Activated CD8-positive, alpha-beta memory T cell treated with anti-CD3 and anti-CD28 coated beads, Interleukin-2, amount 10 ng/mL, durations not matched to agents 7 days and 5 days (primary cell): ENCODE measurements at places on chromosomes 11 and 22.

GRCh38 chr11:95589893-95590612 lies 199.5 kb downstream of the FAM76B start:
- DNase-seq = no peak
- no peaks in the 10 kb centered on the region for H3K27me3 ChIP-seq
- H3K4me3 ChIP-seq = no peak overlapping the region
- H3K27ac ChIP-seq = no peak overlapping the region
- H3K4me1 ChIP-seq = peaks cover 6% of the 10 kb centered on the region

DNA sequence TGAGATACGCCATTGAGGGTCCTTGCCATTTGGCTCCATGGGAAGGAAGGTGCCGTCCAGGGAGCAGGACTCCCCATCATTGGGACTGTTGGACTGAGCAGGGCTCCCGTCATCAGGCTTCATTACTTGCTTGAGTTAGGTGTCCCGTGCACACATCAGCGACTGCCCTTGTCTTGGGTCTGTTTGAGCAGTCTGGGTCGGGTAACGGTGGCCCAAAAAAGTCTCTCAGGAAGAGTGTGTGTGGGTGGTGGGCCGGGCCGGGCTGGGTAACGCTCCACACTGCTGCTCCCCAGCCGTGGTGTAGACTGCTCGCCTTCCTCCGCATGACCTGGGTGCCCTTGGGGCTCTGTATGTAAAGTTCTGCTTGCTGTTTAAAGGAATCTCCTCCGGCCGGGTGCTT lies 293.5 kb downstream of the TBC1D22A start:
- no peak overlapping the region for H3K4me3 ChIP-seq
- H3K27me3 ChIP-seq = no peaks in the 10 kb centered on the region
- H3K27ac ChIP-seq = no peak overlapping the region
- no peak for DNase-seq

DNA sequence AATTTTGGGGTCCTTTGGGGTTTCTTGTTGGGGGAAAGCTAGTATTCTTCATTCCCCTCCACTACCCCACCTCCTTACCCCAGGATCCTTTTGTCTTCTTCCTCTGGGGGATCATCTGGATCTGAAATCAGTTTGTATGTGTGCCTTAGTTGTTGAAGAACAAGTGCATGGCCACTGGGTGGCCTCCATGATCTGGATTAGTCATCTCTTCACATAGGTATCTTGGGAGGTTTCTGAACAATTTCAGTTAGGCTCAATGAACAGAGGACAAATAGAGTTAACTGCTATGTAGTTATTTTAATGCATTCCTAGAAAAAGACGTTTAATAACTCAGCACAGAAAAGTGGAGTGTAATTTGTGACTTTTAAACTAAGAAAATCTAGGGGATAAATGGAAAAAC lies 7.1 kb upstream of the VWA5A start:
- no peaks in the 10 kb centered on the region for H3K36me3 ChIP-seq
- H3K27me3 ChIP-seq = peaks cover 35% of the 10 kb centered on the region
- peaks cover 2% of the 10 kb centered on the region for H3K4me1 ChIP-seq
- DNase-seq = no peak

- H3K27ac ChIP-seq = no peak overlapping the region
- H3K4me3 ChIP-seq = no peak overlapping the region
- no peaks in the 10 kb centered on the region for H3K27me3 ChIP-seq
- H3K36me3 ChIP-seq = peaks cover 9% of the 10 kb centered on the region
- H3K4me1 ChIP-seq = no peaks in the 10 kb centered on the region
Observed at GRCh38 chr11:112247201-112247600, 13.5 kb downstream of the PLET1 start.

- H3K4me1 ChIP-seq = peaks cover 4% of the 10 kb centered on the region
- no peak overlapping the region for H3K27ac ChIP-seq
- peaks cover 49% of the 10 kb centered on the region for H3K27me3 ChIP-seq
- no peaks in the 10 kb centered on the region for H3K36me3 ChIP-seq
Observed at GRCh38 chr11:3164138-3164551, 965 bp downstream of the OSBPL5 start.

DNA sequence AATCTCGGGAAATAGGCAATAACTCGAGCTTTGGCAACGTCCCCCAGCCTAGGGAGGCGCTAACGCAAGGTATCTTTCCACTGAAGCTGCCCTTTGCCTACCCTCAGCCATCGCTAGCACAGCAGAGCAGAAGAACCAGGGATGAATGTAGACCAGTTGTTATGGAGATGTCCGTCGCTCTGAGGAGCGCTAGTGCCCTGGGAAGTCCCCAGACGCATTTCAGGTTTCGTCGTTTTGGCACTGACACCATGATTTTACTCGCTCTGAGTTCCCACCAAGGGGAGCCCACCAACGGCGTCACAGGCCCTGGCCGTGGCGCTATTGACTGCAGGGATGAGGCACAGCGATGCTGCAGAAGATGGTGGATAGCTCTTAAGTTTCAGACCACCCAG lies 22.7 kb upstream of the BDNF start:
- H3K27ac ChIP-seq = no peak overlapping the region
- H3K4me3 ChIP-seq = no peak overlapping the region
- peaks cover 6% of the 10 kb centered on the region for H3K4me1 ChIP-seq
